ENCODE measurements at places on chromosomes 16 and 17.
A peak's percentile ranks its signal among the peaks of the same experiment; 100 is the strongest.

- H3K4me1 ChIP-seq: no peaks in the 10 kb centered on the region
- H3K36me3 ChIP-seq: peaks cover 10% of the 10 kb centered on the region
- H3K4me3 ChIP-seq: no peak overlapping the region
- peak; percentile 33 for DNase-seq
- no peak overlapping the region for H3K27ac ChIP-seq
- no peaks in the 10 kb centered on the region for H3K27me3 ChIP-seq
Measured at GRCh38 chr17:3827124-3827773, 18.8 kb downstream of the NCBP3 start.

DNA sequence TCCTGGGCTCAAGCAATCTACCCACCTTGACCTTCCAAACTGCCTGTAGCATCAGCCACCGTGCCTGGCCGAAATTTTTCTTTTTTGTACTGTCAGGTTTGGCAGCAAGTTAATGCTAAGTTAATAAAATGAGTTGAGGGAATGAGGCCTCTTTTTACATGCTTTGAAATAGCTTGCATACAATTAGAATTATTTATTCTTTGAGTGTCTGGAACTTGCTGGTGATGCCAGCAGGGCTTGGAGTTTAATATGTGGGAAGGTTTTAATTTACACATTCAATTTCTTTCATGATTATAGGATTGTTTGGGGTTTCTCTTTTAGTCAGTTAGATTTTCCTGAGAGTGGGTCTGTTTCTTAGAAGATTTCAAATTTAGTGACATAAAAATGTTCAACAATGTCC lies 31.2 kb upstream of the MSI2 start:
- no peak overlapping the region for H3K27ac ChIP-seq
- H3K36me3 ChIP-seq: no peaks in the 10 kb centered on the region
- no peaks in the 10 kb centered on the region for H3K4me1 ChIP-seq
- no peak overlapping the region for H3K4me3 ChIP-seq
- no peak for DNase-seq

DNA sequence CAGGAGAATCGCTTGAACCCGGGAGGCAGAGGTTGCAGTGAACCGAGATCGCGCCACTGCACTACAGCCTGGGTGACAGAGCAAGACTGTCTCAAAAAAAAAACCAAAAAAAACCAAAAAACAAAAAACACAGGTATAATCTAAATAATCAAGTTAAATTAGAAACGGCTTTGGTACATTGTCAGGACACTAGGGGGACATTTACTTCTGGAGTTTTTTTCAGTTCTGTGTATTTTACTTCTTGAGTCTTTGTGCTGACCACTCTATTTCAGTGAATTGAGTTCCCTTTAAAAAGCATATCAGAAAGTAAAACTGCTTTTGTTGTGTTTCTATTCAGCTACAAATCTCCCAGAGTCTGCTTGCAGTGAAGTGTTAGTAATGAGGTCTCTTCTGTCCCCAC lies 36.3 kb downstream of the DHRS7B start:
- no peak overlapping the region for H3K4me3 ChIP-seq
- H3K4me1 ChIP-seq: 0 out of 2 replicates have a peak, but pooled peaks cover 1% of the 10 kb centered on the region
- no peak overlapping the region for H3K27ac ChIP-seq
- H3K27me3 ChIP-seq: no peaks in the 10 kb centered on the region
- no peaks in the 10 kb centered on the region for H3K36me3 ChIP-seq
- no peak for DNase-seq

GRCh38 chr17:15912416-15912955 lies 32.4 kb upstream of the ADORA2B start:
- no peaks in the 10 kb centered on the region for H3K27me3 ChIP-seq
- no peak overlapping the region for H3K27ac ChIP-seq
- no peaks in the 10 kb centered on the region for H3K4me1 ChIP-seq
- no peak overlapping the region for H3K4me3 ChIP-seq
- DNase-seq: no peak

GRCh38 chr16:67770346-67770991 lies 35.9 kb downstream of the RANBP10 start:
- H3K27ac ChIP-seq: no peak overlapping the region
- no peak for DNase-seq
- no peaks in the 10 kb centered on the region for H3K4me1 ChIP-seq
- H3K27me3 ChIP-seq: no peaks in the 10 kb centered on the region

DNA sequence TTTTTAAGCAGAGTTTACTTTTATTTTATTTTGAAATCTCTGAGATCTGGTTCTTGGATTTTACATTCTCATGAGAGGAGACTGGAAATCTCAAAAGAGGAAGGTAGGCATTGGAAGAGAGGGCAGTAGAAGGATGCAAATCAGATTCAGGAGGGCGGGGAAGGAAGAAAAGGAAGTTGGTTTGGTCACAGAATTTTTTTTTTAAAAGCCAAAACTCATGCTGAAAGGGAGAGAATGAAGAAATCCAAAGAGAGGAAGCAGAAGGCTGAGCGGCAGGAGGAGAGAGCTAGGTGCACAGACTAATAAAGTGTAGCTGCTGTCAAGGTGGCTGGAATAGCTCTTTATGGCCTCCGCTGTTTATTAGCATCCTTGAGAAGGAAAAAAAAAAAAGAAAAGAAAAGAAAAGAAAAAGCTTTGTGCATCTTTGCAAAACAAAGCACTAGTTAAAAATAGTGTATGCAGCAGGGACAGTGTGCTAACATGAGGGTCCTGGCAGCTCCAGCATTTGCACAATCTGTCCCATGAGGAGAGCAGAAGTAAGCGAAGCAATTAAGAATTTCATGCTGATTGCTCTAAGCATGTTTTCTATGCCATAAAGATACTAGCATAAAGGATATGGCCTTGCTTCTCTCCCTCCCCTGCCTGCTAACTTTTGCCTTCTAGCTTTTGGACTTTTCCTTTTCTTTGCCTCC lies 194.2 kb downstream of the ZFHX3 start:
- H3K4me1 ChIP-seq: no peaks in the 10 kb centered on the region
- DNase-seq: no peak
- H3K27ac ChIP-seq: no peak overlapping the region
- H3K27me3 ChIP-seq: no peaks in the 10 kb centered on the region

DNA sequence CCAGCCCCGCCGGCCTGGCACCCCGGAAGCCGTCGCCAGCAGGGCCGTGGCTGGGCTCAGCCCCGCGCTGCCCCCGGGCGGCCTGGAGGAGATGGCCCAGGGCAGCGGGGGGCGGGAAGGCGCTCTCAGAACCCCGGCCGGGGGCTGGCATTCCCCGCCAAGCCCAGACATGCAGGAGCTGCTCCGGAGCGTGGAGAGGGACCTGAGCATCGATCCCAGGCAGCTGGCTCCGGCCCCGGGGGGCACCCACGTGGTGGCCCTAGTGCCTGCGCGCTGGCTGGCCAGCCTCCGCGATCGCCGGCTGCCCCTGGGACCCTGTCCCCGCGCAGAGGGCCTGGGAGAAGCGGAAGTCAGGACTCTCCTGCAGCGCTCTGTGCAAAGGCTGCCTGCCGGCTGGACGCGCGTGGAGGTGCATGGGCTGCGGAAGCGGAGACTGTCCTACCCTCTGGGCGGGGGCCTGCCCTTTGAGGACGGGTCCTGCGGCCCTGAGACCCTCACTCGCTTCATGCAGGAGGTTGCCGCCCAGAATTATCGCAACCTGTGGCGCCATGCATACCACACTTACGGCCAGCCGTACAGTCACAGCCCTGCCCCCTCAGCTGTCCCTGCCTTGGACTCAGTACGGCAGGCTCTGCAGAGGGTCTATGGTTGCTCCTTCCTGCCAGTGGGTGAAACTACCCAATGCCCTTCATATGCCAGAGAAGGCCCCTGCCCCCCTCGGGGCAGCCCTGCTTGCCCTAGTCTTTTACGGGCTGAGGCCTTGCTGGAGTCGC lies 551 bp downstream of the WDR81 start:
- no peaks in the 10 kb centered on the region for H3K36me3 ChIP-seq
- H3K27ac ChIP-seq: no peak overlapping the region
- no peaks in the 10 kb centered on the region for H3K4me1 ChIP-seq
- no peak for DNase-seq
- H3K4me3 ChIP-seq: peak overlapping the region; percentile 57

DNA sequence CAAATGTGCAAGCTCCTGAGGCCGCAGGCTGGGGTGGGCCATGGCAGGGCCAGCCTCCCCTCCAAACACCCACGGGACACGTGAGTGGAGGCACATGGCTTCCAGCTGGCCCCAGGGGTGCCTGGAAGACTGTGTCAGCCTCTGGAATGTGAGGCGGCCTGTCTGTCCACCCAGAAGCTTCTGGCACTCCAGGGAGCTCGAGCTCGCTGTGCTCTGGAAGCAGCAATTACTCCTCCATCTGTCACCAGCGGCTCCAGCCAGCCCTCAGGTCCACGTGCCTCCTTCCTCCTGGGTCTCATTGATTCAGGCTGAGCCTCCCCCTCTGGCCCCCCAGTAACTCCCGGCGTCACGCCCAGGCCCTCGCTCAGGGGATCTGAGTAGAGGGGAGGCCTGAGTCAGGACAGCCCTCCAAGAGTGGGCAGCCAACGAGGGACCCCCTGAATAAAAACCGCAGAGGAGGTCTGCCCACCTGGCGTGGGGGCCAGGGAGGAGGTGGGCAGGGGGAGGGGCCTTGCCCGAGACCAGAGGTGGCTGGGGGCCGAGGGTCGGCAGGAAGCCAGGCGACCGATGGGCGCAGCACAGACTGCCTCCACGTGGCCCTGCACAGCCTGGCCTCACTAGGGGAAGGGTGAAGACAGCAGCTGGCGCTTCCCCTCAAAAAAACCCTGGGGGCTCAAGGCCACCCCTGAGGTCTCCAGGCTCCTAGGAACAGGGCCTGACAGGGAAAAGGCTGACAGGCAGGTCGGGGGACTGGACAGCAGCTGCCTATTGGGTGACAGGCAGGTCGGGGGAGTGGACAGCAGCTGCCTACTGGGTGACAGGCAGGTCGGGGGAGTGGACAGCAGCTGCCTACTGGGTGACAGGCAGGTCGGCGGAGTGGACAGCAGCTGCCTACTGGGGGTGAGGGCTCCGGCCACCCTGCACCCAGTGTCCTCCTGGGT lies 11.9 kb downstream of the PIEZO1 start:
- no peak overlapping the region for H3K27ac ChIP-seq
- H3K4me3 ChIP-seq: no peak overlapping the region
- DNase-seq: no peak
- H3K27me3 ChIP-seq: no peaks in the 10 kb centered on the region

DNA sequence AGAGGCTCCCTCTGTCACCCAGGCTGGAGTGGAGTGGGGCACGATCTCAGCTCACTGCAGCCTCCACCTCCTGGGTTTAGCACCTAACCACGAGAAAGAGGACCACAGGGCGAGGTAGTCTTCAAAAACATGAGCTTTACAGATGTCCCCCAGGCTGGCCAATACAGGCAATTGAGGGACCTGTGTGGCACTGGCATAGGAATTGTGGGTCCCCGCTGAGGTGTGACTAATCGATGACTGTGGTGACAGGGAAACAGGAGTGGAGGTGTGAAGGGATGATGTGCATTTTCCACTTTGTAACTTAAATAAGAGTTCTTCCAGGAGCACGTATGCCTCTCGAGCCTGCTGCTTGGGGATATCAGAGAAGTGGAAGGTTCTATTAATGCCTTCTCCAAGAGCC lies 12.6 kb upstream of the ARHGAP17 start:
- no peak overlapping the region for H3K27ac ChIP-seq
- no peaks in the 10 kb centered on the region for H3K4me1 ChIP-seq
- no peak for DNase-seq
- H3K4me3 ChIP-seq: no peak overlapping the region
- H3K36me3 ChIP-seq: no peaks in the 10 kb centered on the region
- H3K27me3 ChIP-seq: no peaks in the 10 kb centered on the region

DNA sequence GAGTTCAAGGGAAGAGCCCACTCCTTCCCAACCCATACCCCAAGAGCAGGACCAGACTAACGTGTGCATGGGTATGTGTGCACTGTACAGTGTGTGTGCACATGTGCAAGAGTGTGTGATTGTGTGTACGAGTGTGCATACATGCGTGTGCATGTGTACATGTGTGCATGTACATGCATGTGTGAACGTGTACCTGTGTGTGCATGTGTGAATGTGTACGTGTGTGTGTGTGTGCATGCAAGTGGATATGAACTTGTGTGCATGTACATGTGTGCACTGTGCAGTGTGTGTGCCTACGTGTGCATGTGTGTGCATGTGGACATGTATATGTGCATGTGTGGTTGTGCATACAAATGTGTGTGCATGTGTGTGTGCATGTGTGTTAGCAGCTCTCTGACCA lies 223.1 kb downstream of the RBFOX3 start:
- no peaks in the 10 kb centered on the region for H3K27me3 ChIP-seq
- DNase-seq: no peak

- no peak for DNase-seq
- no peak overlapping the region for H3K4me3 ChIP-seq
- H3K27me3 ChIP-seq: no peaks in the 10 kb centered on the region
- peaks cover 13% of the 10 kb centered on the region for H3K4me1 ChIP-seq
- no peaks in the 10 kb centered on the region for H3K36me3 ChIP-seq
- H3K27ac ChIP-seq: no peak overlapping the region
Measured at GRCh38 chr17:77319211-77320043, 178.7 kb downstream of the SEC14L1 start.

- H3K27me3 ChIP-seq: no peaks in the 10 kb centered on the region
- no peak for DNase-seq
- H3K4me3 ChIP-seq: no peak overlapping the region
- H3K4me1 ChIP-seq: no peaks in the 10 kb centered on the region
- H3K27ac ChIP-seq: no peak overlapping the region
Measured at GRCh38 chr16:69476920-69477443, 52.6 kb downstream of the CYB5B start.

DNA sequence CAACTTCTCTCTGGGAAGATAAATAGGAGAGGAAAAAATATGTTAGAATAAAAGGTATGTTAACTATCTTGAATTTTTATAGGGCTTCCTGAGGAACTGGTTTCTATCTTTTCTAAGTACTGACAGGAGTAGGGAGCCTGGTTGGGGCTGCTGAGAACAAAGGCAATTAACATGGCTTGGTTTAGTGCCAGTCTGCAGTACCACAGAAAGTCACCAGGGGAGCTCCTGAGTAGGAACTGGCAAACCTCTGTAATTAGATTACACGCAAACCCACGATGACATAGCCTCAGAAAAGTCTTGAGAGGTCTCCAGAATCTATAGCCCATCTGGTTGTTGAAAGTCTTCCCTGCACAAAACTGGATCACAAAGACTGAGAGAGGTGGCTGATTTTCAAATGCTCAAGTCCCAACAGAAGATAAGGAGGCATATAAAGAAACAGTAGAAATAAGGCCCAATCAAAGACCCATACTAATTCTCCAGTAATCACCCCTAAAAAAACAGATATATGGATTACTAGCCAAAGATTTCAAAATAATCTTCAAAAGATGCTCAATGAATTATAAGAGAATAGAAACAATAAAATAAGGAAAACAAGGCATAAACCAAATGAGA lies 11.7 kb upstream of the CNTNAP4 start:
- no peaks in the 10 kb centered on the region for H3K27me3 ChIP-seq

DNA sequence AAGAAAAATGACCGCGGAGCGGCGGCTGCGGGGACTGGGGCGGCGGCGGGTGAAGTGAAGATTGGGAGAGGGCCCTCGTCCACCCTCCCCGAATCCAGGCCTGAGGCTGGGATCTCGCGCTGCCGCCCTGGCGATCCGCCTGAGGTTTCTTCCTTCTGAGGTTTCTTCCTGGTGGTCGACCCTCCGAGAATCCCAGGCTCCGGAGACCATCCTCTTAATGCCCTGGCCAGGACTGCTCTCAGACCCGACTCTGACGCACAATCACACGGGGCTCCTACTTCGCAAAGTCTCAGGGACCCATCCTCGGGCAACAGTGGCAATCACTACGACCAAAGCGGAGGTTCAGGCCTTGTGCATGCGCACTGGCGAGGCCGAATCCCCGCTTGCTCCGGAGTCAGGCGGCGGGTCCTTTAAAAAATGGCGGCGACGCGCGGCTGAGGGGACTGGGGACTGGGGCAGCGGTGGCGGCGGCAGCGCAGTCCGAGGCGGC lies 18.0 kb upstream of the KCNJ18 start:
- H3K36me3 ChIP-seq: no peaks in the 10 kb centered on the region
- no peaks in the 10 kb centered on the region for H3K4me1 ChIP-seq
- no peak overlapping the region for H3K4me3 ChIP-seq
- H3K27me3 ChIP-seq: no peaks in the 10 kb centered on the region

GRCh38 chr17:2893422-2893914 lies 97.2 kb downstream of the RAP1GAP2 start:
- H3K4me3 ChIP-seq: no peak overlapping the region
- H3K27me3 ChIP-seq: no peaks in the 10 kb centered on the region
- H3K4me1 ChIP-seq: peaks cover 6% of the 10 kb centered on the region
- H3K27ac ChIP-seq: no peak overlapping the region
